H4 (cell line): ENCODE measurements at places on chromosomes 7 and 10. TPM values are rescaled to one million over a fixed set of nuclear protein-coding genes. Genes with fewer than 3 reads are reported as not detected.

DNA sequence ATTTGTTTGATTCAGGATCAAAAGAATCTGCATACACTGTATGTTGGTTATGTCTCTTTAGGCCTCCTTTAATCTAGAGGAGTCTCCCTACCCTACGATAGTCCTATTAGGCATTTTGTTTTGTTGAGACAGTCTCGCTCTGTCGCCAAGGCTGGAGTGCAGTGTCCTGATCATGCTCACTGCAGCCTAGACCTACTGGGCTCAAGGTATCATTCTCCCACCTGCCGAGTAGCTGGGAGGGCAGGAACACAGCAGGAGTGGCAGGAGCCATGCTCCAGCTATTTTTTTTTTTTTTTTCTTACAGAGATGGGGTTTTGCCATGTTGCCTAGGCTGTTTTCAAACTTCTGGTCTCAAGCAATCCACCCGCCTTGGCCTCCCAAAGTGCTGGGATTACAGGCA is 123.0 kb upstream of the DKK1 start:
- no peak for DNase-seq

DNA sequence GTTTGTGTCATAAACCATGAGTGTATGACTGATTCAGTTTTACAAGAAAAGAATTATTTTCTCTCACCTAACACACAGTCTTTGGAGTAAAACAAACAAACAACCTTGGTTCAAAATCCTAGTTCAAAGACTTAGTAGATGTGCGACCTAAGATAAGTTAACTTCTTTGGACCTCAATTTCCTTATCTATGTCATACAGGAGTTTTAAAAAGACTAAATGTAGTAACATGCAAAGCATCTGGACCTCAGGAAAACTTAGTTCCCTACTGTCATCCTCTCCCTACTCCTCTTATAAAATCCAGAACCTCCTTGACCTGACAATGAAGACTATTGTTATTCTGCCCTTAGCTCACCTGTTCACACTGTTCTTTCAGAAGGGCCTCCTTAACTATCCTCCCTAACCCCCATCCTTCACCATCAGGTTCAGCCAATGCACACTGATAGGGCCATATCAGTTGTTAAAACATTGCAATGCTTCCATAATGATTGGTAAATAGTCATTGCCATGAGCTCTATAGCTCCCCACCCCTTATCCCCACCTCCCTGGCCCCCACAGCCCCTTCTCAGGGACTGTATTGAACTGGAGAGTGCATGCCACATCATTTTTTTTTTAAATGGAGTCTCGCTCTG is 28.8 kb upstream of the CCNJ start:
- DNase-seq = no peak

DNA sequence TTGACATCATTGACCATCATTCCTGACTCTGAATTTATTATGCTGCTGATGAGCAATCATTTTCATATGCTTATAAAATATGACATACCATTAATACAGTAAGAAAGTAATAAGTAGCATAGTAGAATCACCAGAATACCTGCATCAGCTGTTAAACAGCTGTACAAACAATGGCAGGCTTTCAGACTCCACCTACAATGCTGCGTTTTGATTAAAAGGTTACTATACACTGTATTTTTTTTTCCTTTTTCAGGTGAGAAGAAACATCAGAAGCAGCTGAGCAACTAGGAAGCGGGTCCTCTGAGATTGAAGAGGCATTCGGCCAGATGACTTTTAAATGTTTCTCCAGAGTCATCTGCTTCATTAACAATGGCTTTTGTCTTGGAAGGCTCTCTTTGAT is 7.1 kb downstream of the ASNS start:
- no peak for DNase-seq

Gene GNGT1
- total RNA-seq = not detected in 2 replicates

DNA sequence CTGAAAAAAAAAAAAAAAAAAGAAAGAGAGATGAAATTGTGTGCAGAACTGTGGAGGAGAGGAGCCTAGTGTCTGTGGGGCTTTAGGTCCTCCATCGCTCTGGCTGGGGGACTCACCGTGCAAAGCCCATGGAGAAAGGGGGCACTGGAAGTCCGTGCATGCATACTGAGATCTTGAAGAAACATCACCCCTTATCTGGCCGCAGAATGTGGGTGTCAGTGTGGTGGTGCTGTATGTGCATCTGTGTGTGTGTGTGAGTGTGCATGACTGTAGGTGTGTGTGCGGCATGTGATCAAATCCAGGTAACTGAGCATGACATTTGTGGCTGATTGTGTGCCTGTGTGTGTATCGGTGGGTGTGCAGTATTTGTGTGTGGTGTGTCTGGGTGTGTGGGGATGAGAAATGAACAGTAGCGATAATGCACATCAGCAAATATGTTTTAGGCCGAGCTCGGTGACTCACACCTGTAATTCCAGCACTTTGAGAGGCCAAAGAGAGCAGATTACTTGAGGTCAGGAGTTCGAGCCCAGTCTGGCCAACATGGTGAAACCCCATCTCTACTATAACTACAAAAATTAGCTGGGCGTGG is 8.8 kb upstream of the CLDN3 start:
- no peak for DNase-seq

DNA sequence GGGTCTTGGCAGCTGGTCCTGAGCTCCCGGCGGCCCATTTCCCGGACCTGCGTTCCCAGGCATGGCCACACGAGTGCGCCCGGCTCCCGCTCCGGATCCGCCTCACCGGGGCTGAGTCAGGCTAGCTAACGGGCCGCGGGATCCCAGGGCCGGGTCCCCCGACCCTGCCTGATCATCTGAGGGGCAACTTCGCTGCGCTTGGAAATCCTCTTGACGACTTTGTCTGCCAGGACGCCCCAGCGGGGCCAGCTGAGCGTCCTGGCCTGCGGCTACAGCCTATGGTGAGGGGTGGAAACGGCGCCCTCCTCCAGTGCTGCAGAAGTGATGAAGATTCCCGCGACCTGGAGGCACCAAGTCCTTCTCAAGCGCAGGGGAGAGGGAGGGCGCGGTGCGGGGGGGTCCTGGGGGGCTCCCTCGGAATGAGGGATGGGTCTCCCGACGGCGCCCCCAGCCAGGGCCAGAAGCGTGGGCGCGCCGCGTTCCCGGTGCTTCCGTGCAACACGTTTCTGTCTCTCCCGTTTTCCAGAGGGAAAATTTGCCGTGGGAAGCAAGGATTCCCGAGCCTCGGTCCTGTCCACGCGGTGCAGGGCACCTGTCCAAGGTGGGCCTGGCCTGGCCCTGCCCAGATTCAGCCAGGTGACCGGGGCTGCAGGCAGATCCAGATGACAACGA is 212.4 kb downstream of the CCSER2 start:
- peak; percentile 31 for DNase-seq

DNA sequence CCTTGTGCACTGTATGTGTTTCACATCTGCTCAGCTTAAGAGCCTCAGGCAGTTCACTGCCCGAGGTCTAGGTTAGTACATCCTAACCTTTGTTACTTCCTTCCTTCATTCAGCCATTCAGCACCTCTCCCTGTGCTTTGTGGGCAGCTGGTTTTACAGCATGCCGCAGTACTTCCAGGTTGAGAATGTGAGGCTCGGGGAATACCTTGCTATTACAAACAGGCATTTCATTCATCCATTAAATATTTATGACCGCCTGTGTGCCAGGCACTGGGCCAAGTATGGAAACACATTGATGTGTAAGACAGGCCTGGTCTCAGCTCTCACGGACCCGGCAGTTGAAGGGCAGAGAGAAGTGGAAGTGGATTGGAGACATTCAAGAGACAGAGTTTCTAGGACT is 82.4 kb downstream of the SHH start:
- DNase-seq = no peak

DNA sequence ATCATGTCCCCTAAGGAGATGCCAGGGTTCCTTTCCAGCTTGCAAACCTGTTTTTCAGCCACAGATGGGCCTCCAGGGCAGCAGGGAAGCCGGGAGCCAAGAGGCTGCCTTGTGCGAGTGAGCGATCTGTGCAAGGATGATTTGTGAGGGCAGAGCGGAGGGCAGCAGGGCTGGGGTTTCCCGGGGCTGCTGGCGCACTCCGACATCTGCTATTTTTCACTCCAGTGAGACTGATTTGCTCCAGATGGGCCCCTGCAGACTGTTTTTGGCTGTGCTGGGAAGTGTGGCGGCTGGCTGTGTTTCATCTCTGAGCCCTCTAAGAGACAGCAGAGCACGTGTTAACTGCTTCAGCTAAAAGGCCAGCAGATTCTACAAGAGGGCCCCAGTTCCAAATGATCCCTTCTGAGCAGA is 466.2 kb downstream of the TYW1 start:
- no peak for DNase-seq

- no peak for DNase-seq
These were observed 5.3 kb upstream of the CALD1 start for GRCh38 chr7:134774119-134774518.

- peak; percentile 35 for DNase-seq
These were observed 146.2 kb downstream of the AHR start for GRCh38 chr7:17444673-17445072.

DNA sequence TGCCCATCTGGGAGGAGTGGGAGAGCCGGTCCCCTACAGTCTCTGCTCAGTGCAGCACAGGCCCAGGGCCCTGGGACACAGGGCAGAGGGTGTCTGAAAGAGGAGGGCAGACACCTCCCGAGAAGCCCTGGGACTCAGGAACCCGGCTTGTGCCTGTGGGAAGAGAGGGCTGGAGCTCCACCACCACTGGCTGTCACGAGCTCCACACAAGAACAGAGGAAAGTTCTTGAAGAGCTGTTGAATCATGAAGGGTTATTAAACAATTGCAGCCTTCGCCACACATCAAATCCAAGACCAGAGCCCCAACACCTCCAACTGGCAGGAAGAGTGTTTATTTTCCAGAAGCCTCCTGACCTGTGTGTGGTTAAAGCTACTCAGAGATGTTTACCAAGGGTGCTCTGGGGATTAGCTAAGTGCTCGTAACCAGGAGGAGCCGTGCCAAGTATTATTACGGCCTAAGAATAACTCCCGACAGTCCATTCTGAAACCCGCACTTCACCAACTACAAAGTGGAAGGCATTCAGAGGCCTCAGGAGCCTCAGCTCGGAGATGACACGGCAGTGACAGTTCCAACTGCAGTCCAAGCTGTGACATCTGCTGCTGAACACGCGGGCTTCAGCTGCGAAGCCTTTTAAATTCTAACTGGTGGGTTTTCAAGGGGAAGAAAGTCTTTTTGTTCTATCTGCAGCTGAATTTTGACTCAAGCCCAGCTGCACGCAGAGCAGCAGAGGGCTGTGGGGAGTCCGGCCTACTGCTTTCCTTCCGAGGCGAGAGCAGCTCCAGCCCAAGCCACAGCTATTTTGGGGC is 75.1 kb downstream of the MAD1L1 start:
- peak; percentile 100 for DNase-seq

DNA sequence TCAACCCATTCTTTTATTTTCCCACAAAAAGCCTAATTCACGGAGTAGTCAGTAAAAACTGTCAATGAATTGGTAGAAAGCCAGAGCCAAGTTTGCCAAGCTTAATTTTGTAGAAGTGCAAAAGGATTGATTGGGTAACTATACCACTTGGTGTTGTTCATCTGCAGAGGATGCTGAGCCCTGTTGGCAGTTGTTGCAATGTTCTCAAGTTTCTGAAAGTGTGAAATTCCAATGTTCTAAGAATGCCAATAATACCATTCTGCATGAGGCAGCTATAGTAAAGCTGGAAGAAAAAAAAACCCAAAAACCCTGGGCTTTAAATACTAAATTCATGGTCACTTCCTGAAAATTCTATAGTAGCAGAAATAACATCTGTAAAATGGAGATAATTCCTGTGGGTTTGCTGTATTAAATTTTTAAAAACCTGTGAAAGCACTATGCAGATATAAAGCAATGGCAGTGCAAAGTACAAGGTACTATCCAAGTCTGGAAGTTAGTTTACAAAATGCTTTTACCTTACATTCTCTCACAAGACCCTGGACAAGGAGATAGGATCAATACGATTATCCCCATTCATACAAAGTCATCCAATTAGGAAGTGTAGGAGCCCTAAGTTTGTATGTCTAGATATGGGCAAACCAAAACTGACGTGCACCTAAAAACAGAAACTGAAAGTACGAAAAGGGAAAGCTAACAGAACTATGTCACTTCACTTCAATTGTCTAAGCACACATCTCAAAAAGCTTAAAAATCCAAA is 6.0 kb upstream of the PON1 start:
- DNase-seq = peak; percentile 59

Gene VSTM4
- total RNA-seq = 0.23 and 0.29 TPM in 2 replicates

GRCh38 chr7:155581954-155582353 is 35.6 kb upstream of the CNPY1 start:
- no peak for DNase-seq

Gene PNLIPRP2
- not detected in 2 replicates for total RNA-seq

Gene SLC29A3
- 2.1 and 3.3 TPM in 2 replicates for total RNA-seq

GRCh38 chr7:105589356-105590077 is 8.2 kb upstream of the EFCAB10 start:
- peak; percentile 81 for DNase-seq

DNA sequence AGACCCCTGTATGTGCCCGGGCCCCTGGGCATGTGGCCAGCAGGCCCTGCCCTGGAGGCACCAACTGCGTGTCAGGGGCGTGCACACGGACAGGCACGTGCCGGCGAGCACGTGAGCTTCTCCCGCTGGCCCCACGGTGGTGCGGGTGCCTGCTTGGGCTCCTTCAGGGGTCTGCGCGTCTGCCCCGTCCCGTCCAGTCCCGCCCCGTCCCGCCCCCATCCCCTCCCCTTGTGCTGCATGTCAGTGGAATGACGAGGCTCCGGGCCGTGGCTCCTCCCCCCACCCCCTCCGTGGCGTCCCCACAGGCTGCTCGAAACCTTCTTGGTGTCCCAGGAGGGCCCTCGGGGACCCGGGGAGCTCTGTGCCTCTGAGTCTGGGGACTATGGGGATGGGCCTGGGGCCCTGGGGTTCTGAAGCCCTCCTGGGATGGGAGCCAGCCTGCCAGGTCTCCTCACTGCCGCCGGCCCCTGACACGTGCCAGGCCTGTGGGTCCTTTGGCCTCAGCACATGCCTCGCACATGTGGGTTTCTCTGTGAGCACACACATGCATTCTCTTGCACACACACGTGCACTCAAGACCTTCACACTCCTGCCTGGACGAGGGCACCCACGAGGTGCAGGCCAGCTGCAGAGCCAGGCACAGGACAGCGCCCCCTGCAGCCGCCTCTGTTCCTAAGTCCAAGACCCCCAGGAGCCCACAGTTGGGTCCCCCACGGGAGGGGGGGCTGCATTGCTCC is 27.5 kb upstream of the AMZ1 start:
- DNase-seq = no peak

GRCh38 chr7:120054376-120055100 is 218.4 kb upstream of the KCND2 start:
- DNase-seq = no peak

GRCh38 chr7:6628045-6628444 is 9.1 kb upstream of the ZNF316 start:
- no peak for DNase-seq

Gene SPDYE9
- total RNA-seq = not detected in 2 replicates
